Stomach (tissue), 19 donors: ENCODE measurements at places on chromosomes 1 and 21.
A peak's percentile ranks its signal among the peaks of the same experiment; 100 is the strongest.

GRCh38 chr1:181133441-181133951, 45.0 kb downstream of the IER5 start:
- no peak for DNase-seq

DNA sequence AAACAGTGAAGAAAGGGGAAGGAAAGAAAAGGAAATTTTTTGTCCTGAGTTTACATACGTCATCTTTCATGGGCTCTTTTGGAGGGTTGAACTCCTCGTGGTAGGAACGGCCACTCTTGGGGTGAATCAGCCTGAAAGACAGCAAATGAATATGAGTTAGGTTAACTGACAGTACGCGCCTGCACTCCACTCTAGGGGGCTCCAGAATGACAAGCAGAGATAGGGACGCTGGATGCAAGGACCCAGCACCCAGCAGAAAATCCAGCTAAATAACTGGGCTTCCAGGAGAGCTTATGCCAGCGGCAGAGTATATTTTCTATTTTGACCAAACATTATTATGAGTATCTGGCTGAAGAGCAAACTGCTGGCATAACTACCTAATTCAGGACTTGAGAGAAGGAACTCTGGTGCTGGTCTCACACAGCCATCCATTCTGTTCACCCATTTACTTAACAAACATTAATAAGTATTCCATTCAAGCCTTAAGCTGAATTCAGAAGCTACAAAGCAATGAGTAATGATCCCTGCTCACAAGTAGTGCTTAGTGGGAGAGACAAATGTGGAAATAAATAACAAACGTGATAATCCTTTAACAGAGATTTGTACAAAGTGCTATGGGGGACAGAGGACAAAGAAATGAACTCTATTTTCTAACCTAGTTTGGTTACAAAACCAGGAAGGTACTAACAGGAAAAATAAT, 22.1 kb downstream of the AK2 start:
- DNase-seq: no peak

DNA sequence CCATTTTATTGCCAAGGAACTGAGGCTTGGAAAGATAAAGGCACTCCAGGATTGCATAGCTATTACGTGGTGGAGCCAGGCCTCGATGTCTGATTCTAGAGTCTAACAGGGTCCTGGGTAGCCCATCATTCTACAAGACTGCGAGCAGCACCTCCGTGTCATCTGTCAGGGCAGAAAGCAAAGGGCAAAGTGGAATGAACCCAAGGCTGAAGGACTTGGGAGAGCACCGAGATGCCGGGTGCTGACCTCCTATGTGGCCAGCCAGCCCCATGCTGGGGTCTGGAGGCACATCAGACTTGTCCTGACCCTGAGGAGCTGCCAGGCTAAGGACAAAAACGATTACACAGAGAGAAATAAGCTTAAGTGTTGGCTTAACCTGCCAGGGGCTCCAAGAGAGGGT, 62.3 kb downstream of the MRPL37 start:
- DNase-seq: no peak

GRCh38 chr21:20311234-20311787, 686.9 kb upstream of the NCAM2 start:
- no peak for DNase-seq

GRCh38 chr1:152347116-152347728, 12.6 kb downstream of the FLG2 start:
- DNase-seq: no peak

DNA sequence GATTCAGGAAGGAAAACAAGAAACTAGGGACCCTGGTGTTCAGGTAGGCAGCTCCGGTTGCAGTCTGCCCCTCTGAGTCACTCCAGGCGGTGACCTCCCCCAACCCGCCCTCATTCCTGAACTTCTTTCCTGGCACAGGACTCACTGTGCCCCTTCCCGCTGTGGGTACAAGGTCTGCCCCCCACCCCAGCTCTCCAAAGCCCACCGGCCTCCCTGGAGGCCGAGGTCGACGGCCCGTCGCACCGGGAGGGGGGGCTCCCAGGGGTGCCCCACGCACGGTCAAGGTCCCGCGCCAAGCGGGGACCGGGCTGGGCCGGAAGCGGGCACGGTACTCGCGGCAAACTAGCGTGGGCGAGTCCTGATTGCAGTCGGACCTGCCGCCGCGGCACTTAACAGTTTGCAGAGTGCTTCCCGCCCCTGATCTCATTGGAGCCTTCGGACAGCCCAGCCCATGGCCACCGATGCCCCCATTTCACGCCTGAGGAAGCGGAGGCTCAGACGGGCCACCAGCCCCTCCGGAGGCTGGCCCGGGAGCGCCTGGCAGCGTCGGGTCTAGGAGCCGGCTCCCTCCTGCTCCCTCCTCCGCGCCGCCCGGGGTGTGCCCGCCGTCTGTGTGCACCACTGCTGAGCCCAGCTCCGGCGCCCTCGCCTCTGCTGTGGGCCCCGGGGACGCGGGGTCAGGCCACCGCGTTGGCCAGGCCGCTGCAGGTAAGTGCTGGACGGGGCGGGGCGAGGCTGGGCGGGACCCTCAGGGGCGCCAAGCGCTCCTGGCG, at the start of gene GJB3:
Gene GJB3, plus strand, starts transcription at position 144 of the 773 bp plus-strand sequence. CDS start 3,549 bp downstream, outside the sequence.
- peak; percentile 63 for DNase-seq
